ENCODE measurements at places on chromosomes 7 and 10.

GRCh38 chr10:12179606-12180170 is 16.0 kb downstream of the NUDT5 start:
- no peak for DNase-seq

DNA sequence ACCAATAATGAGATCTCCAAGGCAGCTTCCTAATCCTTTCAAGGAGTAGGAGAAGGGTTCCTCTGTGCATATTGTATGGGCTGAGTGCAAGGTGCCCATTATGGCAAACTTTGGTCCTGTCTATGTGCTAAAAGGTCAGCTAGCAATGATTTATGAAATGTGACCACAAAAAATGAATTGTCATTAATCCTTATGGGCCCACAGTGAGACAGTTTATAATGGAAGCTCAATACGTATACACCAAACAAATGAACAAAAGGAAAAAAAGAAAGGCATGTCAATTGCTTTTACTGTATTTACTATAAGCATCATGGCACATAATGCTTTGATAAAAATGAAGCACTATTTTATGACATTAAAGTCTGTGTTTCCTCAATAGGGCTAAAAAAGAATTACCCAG is 54.5 kb downstream of the ELAPOR2 start:
- no peak for DNase-seq

- DNase-seq: no peak
These were observed 34.9 kb downstream of the PAX2 start for GRCh38 chr10:100780324-100780723.

- DNase-seq: no peak
These were observed 51.5 kb downstream of the CHST15 start for GRCh38 chr10:124041675-124042445.

DNA sequence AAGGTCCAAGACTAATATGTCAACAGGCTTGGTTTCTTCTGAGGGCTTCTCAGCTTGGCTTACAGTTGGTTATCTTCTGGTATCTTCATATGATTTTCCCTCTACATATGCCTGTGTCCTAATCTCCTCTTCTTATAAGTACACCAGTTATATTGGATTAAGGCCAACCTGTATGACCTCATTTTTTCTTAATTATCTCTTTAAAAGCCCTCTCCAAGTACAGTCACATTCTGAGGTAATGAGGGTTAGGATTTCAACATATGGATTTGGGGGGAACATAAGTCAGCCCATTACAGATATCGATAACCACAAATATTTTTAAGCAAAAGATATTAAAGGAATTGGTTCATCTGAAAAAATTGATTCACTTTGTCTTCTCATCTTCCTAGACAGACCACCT is 49.2 kb downstream of the IQUB start:
- no peak for DNase-seq

GRCh38 chr10:103659674-103660363 is 166.3 kb downstream of the NEURL1 start:
- DNase-seq: peak; percentile 70

- DNase-seq: no peak
These were observed 23.1 kb downstream of the GBF1 start for GRCh38 chr10:102268375-102268888.

- no peak for DNase-seq
These were observed 116.6 kb downstream of the RAB18 start for GRCh38 chr10:27620430-27621397.

GRCh38 chr10:70587045-70587658 is 15.4 kb downstream of the PRF1 start:
- no peak for DNase-seq

GRCh38 chr10:75744261-75744660 is 312.8 kb downstream of the LRMDA start:
- no peak for DNase-seq

GRCh38 chr10:124643330-124644009 is 100.7 kb downstream of the FAM53B start:
- no peak for DNase-seq

DNA sequence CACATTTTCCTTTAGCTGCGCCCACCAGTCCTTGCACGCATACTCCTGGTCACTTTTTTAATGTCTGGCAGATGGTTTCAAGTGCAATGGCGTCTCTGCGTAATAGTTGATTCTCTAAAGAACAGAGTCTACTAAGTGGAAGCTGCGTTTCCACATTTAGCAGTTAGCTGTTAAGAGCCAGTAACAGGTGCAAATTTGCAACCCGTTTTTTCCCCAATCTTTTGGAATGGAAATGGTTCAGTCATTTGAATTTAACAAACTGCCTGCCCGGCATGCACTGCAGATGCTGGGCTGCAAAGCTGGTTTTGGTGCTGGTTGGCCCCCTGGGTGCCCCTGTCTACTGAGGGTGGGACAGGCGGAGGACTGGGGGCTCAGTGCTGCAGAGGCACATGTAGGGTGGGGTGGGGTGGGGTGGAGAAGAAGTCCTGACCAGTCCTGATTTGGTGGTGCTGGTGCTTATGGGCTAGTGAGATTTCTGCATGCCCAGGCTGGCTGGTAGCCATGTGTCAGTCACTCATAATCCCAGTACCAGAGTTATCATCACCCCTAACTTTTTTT is 43.9 kb downstream of the CUX1 start:
- no peak for DNase-seq

DNA sequence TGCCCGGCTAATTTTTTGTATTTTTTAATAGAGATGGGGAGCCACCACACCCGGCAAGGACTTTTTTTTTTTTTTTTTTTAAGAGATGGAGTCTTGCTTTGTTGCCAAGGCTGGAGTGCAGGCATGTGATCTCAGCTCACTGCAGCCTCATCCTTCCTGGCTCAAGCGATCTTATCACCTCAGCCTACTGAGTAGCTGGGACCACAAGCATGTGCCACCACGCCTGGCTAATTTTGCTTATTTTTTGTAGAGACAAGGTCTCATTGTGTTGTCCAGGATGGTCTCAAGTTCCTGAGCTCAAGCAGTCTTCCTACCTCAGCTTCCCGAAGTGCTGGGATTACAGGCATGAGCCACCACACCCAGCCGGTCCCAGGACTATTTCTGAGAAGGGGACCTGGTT is 9.3 kb upstream of the MCU start:
- no peak for DNase-seq

GRCh38 chr10:116476461-116476860 is 48.8 kb downstream of the PNLIPRP3 start:
- no peak for DNase-seq

- no peak for DNase-seq
These were observed 153.6 kb downstream of the TMEM178B start for GRCh38 chr7:141227454-141227853.

DNA sequence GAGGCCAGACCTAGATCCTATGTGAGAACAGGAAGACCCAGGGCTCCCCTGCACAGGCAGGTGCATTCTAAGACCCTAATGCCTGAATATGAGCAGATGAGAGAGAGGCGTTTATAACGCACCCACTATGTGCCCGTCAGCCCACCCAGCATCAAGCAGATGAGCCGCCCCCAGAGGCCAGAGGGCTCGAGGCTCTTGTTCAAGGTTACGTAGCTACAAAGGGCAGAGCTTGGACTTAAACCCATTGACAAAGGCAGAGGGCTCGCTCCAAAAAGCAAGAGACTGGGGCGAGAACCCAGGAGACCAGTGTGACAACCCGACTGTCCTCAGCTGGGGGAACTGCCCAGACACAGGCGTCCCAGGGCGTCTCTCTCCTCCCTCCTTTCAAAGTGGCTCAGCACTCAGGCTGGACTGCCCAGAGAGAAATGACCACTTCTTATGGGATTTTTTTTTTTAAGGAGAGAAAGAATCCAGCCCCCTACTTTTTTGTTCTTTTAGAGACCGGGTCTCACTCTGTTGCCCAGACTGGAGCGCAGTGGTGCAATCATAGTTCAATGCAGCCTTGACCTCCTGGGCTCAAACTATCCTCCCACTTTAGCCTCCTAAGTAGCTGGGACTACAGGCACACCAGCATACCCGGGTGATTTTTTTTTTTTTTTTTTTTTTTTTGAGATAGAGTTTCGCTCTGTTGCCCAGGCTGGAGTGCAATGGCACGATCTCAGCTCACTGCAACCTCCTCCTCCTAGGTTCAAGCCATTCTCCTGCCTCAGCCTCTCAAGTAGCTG is 40.1 kb downstream of the TNRC18 start:
- DNase-seq: no peak

- DNase-seq: no peak
These were observed 12.7 kb upstream of the BNIP3 start for GRCh38 chr10:131994435-131994834.

DNA sequence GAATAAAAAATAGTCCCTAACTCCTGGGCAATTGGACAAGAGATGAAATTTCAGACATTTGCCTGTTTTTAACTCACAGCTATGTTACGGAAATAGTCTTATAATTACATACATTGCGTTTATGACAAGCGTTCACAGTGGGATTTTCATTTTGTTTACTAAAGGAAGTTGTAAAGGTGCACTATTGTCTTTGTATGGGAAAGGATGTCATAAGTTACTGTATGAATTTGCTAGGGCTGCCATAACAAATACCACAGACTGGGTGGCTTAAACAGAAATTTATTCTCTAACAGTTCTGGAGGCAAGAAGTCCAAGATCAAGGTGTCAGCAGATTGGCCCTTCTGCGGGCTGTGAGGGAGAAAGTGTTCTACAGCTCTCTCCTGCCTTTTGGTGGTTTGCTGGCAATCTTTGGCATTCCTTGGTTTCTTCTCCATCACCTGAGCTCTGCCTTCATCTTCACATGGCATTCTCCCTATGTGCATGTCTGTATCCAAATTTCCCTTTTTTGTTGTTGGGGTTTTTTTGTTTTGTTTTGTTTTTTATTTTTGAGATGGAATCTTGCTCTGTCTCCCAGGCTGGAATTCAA is 5.6 kb downstream of the NFE2L3 start:
- DNase-seq: no peak

Data from hematopoietic multipotent progenitor cell treated with erythropoietin and hydrocortisone succinate and interleukin-3 and kit ligand, for 17 days (in vitro differentiated cells).